MG63 (cell line): ENCODE measurements at places on chromosomes 5 and 9. TPM values are rescaled to one million over a fixed set of nuclear protein-coding genes. Genes with fewer than 3 reads are reported as not detected.

KCNV2 gene
- total RNA-seq: not detected in 2 replicates

DNA sequence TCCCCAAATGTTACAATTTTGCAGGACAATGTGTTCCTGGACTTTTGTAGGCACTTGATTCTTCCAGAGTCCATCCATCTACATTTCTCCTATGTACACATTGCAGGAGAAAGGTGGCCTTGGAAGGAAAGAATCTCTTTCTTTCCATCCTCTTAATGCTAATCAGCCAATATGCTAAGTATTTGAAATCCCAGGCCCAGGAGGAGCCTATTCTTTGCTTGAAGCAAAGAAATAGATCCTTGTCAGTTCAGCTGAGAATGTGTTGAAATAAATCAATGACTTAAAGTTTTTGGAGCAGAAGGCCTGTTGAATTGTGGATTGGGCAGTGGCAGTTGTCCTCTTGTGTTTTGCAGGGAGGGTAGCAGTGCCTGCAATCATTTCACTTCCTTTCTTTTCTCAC, 113.3 kb downstream of the PTTG1 start:
- DNase-seq: no peak

DNA sequence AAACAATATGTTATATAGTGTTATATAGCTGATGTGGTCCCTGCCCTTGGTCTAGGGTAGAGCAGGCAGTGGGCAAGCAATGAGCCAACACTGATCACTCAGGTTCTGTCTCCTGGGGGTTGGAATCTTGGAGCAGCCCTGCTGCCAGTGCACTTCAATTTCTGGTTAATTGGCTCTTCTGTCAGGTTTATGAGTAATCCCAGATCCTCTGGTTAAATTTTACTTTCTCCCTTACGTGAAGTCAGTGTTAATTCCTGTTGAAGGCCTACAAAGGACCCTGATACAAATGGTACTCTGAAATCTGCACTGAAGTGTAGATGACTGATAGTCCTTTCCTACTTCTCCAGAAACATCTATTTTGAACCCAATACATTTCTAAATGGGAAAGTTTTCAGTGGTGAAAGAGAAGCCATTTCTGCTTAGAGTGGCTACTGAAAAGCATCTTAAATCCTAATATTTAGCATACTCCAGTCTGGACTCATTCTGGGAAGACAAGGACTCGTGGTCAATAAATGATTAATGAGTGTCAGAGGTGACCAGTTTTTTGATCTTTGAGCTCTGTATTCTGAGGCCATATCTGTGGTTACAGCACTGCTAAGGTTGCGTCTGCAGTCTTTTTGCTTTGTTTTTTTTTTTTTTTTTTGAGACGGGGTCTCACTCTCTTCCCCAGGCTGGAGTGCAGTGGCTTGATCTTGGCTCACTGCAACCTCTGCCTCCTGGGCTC, 442.4 kb downstream of the KIF4B start:
- no peak for DNase-seq

GRCh38 chr9:117325831-117326230, 89.0 kb downstream of the ASTN2 start:
- DNase-seq: no peak

DNA sequence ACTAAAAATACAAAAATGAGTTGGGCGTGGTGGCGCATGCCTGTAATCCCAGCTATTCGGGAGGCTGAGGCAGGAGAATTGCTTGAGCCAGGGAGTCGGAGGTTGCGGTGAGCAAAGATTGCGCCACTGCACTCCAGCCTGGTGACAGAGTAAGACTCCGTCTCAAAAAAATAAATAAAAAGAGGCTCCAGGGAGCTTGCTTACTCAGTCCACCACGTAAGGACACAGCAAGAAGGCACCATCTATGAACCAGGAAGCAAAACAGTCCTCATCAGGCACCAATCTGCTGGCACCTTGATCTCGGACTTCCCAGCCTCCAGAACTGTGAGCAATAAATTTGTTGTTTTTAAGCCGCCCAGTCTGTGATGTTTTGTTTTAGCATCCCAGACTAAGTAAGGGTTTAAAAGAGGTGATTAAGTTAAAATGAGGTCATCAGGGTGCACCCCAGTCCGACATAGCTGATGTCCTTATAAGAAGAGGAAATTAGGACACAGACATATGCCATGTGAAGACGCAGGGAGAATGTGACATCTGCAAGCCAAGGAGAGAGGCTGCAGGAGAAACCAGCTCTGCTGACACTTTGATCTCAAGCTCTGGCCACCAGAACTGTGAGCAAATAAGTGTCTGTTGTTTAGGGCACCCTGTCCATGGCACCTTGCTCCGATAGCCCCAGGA, 45.9 kb downstream of the C9orf50 start:
- DNase-seq: no peak

PCDHB14 gene
- total RNA-seq: 0.74 and 3.8 TPM in 2 replicates

NIPSNAP3A gene
- 37.1 and 39.2 TPM in 2 replicates for total RNA-seq

- no peak for DNase-seq
Observed at GRCh38 chr5:6747103-6747502, 33.9 kb downstream of the TENT4A start.

GRCh38 chr5:129098488-129099183, 4.1 kb downstream of the ISOC1 start:
- no peak for DNase-seq

DNA sequence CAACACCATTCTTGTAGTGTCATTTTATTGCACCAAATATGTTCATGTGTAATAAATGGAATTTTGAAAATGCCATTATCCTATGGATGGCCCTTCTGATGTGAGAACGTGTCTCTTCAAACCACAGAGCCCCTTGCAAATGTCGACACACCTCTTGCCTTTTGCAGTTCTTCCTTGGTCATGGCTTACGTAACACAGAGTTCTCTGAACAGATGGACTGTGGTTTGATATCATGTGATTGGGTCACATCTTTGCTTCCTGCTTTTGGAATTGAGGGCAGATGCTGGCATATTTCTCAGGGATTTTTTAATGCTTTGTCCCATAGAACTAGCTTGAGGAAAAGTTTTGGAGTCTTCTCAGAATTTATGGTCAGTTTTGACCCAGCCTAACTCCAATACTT, 4.6 kb downstream of the TGFBR1 start:
- no peak for DNase-seq

TAF11L11 gene
- not detected in 2 replicates for total RNA-seq

DNA sequence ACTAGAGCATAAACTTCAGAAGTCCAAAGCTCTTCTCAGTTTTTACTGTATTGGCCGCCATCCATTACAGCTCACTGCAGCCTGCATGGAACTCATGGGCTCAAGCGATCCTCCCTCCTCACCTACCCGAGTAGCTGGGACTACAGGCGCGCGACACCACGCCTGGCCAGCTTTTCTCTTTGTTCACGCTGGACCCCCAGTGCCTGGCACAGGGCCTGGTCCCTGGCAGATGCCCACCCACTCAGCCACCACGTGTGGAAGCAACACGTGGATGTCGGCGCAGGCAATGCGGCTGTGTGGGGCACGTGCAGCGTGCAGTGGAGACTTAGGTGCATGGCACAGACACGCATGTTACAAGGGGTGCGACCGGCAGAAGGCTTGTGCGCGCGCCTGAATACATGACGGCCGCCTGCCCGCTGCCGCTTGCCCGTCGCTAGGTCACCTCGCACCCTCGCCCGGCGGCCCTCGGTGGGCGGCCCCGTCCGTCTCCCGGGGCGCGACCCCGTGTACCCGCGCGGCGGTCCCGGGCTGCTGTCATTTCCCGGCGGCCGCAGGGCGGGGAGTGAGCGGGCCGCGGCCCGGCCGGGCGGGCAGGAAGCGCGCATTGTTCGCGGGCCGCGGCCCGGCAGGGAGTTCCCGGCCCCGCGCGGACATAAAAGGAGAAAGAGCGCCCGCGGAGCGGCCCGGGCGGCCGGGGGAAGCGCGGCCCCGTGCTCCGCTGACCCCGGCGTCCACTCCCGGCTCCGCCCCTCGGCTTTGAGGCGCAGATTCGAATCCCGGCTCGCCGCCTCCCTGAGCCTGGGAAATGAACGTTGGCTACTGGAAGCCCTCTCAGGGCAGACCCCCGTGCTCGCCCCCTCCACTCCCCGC, 24.1 kb upstream of the PTGS1 start:
- DNase-seq: peak; percentile 41

LPAR1 gene
- total RNA-seq: 168 and 199 TPM in 2 replicates

- DNase-seq: no peak
Observed at GRCh38 chr9:133437753-133438531, 15.8 kb downstream of the ADAMTS13 start.

GRCh38 chr5:169945831-169946261, 34.4 kb downstream of the INSYN2B start:
- peak; percentile 87 for DNase-seq

- DNase-seq: peak; percentile 58
Observed at GRCh38 chr9:73176450-73176875, 24.8 kb downstream of the ANXA1 start.

- peak; percentile 70 for DNase-seq
Observed at GRCh38 chr5:115423541-115423940, 121.0 kb downstream of the FEM1C start.

DNA sequence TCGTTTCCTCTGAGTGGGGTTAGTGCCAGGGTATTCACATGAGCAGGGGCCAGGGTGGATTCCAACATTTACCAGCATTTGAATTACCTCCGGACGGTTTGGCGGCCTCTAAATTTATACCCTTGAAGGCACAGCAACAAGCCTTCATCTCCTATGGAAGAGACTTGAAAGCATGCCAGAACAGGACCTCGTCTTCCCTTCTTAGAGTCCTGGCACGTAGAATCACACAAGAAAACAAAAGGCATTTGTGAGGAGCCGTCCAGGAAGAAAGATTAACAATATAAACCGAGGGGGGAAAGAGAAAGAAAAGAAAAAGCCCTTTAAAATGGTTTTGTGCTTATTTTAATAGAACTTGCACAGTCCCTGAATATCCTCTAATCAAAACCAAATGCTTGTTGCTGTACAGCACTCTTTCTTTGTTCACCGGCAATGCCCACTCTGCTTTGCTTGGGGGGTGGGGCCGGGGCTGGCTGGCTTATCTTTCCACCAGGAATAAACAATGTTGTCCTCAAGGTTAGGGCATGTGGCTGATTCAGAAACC, 575.8 kb upstream of the ZNF462 start:
- DNase-seq: peak; percentile 10

GRCh38 chr5:1515921-1516571, 7.7 kb downstream of the LPCAT1 start:
- DNase-seq: peak; percentile 19

GRCh38 chr9:26324786-26325443, 567.7 kb downstream of the CAAP1 start:
- DNase-seq: no peak

DNA sequence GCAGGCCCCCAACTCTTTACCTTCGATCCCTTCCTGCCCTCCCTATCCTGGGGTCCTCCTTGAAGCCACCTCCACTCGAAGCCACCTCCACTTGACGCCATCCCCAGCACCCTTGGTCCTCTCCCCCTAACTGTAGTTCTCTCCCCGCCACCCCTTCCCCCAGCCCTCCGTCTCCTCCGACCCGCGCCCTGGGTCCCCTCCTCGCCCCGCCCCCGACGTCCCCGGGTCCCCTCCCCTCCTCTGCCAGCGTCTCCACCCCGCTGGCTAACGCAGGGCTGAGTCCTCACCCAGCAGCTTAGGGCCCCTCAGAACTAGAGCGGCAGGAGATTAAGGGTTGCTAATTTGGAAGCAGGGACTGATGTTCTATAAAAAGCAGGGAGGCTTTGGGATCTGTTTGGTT, 30.6 kb upstream of the ANKRD33B start:
- DNase-seq: no peak

- no peak for DNase-seq
Observed at GRCh38 chr5:67808340-67808739, 407.2 kb upstream of the PIK3R1 start.

GRCh38 chr9:133978899-133979272, 13.2 kb downstream of the VAV2 start:
- no peak for DNase-seq

DNA sequence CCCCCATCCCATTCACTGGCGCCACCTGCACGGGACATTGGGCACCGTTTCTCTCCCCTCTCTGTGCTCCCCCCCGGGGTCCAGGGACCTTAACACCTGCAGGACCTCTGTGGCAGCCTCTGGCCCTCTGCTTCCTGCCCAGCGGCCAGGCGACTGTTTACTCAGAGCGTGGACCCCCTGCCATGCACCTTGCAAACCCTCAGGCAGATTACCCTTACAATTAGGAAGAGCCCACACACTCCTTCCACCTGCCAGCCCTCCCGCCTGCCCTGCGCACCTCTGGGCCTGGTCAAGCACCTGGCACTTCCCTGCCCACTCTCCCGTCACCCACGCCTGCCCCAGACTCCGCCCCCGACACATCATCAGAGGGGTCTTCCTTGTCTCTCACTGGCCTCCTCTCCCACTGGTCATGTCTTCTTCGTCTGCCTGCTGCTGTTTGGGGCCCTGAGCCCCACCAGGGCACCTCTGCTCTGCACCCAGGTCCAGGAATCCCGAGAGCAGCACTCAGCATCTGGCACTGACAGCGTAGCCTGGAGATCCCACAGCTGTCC, 281.3 kb upstream of the IRX4 start:
- DNase-seq: no peak

DNA sequence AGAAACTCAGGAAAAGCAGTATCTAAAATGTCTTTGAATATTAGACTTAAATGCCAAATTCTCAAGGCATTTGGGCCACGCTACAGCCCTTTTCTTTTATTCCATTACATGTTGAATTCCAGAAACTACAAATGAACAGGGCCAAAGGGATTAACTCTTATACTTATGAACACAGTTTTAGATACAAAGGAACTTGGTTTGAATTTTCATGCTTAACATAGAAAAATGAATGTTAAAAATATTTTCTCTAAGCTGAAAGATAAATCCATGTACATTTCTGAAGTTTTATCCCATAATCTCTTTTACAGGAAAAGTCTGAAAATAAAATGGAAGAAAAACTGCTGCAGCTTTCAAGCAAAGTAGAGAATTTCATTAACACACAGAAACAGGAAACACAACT, 56.8 kb downstream of the FAM81B start:
- DNase-seq: no peak

SLCO6A1 gene
- total RNA-seq: not detected in 2 replicates

GRCh38 chr9:18297056-18297841, 176.7 kb upstream of the ADAMTSL1 start:
- peak; percentile 5 for DNase-seq

ERP44 gene
- total RNA-seq: 9.3 and 9.9 TPM in 2 replicates

INSL6 gene
- total RNA-seq: not detected in 2 replicates

DNA sequence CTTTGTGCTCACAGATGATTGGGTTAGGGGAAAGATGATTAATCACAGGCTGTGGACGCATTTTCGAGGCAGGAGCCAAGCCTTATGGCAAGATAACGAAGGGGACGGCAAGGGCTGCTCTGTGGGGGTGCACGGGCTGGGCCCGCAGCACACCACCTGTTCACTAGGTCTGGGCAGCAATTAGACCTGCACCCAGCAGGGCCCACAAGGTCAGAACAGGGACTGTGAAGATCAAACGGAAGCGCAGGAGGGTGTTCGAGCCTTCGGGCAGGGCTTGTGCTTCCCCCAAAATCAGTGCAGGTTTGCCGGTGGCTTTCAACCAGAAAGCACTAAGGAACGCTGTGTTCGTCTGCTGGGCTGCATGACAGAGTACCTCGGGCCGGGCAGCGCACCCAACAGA, 73.7 kb downstream of the UBE2QL1 start:
- DNase-seq: no peak

DNA sequence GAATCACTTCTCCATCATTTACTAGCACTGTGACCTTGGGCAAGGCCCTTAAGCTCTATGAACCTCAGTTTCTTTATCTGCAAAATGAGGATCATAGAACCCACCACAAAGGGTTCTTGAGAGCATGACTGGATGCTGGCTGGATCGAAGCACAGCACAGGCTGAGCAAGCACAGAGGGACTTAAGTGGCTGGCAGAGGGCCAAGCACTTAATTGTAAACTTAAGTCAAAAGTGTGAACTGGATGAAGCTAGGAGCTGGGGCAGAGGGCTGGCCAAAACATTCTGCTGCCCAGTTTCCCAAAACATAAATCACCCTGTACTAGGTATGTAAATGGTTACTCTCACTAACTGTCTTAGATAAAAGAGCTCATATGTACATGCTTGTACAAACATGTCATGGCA, 112.3 kb upstream of the WWC1 start:
- DNase-seq: peak; percentile 76

GLDC gene
- total RNA-seq: 0.82 and 3.2 TPM in 2 replicates

ITGA1 gene
- 0.69 and 1.4 TPM in 2 replicates for total RNA-seq
